Fibroblast of skin of left quadriceps (primary cell): ENCODE measurements at places on chromosomes 5 and 9.

DNA sequence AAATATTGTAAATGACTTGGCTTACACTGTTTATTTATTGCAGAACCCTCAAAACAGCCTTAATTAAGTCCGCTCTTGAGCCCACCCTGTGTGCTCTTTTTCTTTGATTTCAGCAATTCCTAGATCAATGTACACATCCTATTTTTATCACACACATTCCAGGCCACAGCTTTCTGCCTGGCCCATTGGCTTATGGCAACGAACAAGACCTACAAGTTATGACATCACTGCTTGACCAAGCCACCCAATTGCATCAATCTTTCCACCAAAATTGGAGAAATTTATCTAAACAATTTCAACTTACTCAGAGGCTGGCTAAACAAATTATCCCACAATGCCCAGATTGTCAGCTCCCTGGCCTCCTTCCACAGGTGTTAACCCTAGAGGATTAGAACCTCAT, 158.4 kb downstream of the CPLANE1 start:
- no peak for DNase-seq

GRCh38 chr5:125558466-125558865, 812.0 kb upstream of the ZNF608 start:
- no peak for DNase-seq

DNA sequence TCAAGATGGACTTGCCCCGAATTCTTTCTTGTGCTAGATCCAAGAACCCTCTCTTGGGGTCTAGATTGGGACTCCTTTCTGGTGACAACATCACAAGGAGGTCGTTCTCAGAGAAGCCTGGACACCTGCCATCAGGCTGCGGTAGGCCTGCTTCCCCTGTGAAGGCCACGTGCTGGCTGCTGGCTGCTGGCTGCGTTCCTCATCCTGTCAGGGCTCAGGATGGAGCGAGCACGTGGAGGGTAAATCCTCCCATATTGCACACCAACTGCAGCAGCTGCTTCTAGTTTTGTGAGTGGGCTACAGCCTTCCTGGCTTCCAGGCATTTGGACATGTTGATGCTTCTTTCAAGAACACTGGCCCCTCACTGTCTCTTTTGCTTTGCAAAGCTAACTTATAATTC, 95.6 kb downstream of the HSPA4 start:
- DNase-seq: peak; percentile 5

GRCh38 chr5:71938895-71939294, 168.4 kb upstream of the MAP1B start:
- no peak for DNase-seq

DNA sequence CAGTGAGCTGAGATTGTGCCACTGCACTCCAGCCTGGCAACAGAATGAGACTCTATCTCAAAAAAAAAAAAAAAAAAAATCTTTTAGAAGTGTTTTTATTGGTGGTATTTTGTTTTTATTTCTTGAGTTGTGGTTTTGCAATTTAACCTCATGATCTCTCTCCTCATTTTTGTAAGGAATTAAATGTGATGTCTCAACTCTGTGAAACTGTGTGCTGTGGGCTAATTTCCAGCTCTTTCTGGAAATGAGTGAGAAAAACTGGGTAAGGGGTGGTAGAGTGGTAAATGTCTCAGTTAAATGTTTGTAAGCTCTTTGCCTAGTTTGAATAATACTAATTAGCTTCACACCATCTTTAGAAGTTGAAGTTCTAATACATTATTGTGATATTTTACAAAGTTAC, 29.0 kb downstream of the ACO1 start:
- DNase-seq: no peak

DNA sequence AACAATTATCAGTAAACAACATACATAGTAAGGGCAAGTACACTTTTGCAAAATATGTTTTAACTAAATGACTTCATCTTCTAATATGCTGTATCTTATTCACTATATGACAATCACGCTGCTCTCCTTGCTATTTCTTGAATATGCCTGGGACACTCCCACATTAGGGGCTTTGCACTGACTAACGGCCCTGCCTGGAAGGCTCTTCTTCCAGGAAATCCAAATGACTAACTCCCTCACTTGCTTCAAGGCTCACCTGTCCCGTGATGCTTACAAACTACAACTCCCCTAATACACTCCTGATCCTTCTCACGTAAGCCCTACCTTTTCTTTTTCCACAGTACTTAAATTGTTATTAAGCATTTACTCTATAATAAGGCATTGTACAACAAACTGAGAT, 10.6 kb downstream of the ERP44 start:
- no peak for DNase-seq

DNA sequence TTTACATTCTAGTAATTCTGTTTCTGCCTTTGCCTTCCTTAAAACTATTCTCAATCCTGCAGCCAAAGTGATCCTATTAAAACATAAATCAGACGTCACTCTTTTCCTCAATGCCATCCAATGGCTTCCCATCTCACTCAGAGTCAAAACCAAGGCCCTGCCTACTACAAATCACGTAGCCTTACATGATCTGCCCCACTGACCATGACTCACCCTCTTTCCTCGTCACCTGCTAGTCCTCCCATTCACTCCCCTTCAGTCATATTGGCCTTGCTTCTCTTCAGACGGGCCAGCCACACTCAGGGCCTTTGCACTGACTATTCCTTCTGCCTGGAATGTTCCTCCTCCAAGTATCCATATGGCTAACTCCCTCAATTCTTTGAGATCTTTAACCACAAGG, 39.0 kb upstream of the DMXL1 start:
- DNase-seq: no peak

DNA sequence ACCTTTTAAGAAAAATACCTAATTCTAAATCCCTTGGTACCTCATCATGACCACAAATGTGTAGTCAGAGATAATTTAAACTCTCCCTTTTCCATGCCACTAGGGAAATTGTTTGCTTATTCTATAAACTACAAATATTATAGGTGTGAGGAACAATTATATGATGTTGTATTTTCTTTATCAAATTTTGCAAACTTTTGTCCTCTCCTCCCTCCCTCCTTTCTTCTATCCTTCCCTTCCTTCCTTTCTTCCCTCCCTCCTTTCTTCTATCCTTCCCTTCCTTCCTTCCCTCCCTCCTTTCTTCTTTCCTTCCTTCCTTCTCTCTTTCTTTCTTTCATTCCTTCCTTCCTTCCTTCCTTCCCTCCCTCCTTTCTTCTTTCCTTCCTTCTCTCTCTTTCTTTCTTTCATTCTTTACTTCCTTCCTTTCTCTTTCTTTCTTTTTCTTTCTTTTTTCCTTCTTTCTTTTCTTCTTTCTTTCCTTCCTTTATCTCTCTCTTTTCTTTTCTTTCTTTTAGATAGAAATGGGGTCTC, 41.2 kb downstream of the SPZ1 start:
- no peak for DNase-seq

GRCh38 chr9:30800421-30800820, 1584.0 kb upstream of the ACO1 start:
- DNase-seq: no peak

DNA sequence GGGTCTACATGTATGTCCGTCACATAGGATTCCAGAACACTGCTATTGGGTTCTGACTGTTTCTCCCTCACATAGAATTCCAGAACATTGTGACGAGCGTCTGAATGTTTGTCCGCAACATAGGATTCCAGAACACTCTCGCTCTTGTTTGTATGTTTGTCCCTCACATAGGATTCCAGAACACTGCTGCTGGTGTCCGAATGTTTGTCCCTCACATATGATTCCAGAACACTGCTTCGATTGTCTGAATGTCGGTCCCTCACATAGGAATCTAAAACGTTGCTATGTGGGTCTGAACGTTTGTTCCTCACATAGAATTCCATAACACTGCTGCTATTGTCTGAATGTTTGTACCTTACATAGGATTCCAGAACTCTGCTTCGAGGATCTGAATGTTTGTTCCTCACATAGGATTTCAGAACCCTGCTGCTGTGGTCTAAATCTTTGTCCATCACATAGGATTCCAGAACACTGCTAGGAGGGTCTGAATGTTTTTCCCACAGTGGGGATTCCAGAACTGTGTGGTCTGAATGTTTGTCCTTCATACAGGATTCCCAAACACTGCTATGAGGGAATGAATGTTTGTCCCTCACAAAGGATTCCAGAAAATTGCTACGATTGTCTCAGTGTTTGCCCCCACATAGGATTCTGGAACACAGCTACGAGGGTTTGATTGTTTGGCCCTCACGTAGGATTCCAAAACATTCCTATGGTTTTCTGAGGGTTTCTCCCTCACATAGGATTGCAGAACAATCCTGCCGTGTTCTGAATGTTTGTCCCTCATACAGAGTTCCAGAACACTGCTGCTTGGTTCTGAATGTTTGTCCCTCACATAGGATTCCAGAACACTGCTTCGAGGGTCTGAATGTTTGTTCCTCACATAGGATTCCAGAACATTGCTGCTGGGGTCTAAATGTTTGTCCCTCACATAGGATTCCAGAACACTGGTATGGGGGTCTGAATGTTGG, 220.5 kb downstream of the FOXD4L6 start:
- DNase-seq: no peak

GRCh38 chr9:81318571-81318970, 370.8 kb downstream of the TLE1 start:
- DNase-seq: no peak

DNA sequence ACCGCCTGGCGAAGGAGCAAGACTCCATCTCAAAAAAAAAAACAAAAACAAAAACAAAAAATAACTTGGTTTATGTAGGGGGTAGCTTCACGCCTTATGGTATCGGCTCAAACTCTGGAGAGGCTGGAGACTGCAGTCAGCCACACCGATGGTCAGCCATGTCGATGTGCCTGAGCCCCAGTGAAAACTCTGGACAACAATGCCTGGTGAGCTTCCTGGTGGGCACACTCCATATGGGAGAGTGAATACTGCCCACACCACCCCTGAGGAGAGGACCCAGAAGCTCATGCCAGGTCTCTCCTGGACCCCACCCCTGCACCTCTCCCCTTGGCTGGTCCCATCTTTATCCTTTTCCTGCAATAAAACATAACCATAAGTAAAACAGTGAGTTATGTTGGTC, 19.6 kb downstream of the IPPK start:
- DNase-seq: no peak

DNA sequence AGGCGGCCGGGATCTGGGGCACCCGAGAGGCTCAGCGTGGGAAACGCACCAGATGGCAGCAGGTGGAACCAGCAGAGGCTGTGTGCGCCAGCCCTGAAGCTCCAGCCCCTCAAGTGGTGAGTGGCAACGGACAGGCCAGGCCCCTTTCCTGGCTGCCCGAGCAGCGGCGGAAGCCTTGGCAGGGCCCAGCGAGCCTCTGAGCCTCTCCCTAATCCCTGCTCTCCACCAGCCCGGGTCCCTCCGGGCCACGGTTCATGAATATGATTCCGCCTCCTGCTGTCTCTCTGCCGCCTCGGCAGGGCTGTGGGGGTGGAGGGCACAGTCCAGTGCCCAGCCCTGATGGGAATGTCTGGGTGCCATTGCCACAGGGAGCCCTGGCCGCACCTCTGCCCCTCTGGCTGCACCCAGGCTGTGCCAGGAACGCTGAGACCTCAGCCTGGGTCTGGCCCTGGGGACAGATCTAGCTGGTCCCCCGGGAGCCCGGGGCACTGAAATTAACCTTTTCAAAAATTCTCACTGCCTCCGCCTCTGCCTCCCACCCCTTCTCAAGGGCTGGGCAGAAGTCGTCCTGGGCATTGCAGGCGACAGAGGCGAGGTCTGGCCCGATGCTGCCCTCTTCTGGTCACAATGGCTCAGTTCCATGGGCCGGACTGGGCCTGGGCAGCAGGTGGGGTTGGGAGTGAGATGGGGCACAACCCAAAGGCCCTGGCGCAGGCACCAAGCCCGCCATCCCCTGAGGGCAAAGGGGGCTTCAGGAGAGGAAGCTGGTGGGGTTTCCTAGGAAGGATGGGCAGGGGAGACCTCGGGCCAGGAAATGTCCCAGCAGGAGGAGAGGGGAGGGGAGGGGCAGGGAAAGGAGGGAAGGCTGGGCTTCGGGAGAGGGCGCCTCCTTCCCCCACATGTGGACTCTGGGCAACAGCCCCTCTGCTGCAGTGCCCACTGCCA, 20.3 kb downstream of the CCDC187 start:
- peak; percentile 14 for DNase-seq

- DNase-seq: no peak
Observed at GRCh38 chr5:176979669-176980068, 26.9 kb downstream of the UIMC1 start.

- DNase-seq: no peak
Observed at GRCh38 chr5:87399720-87400119, 13.0 kb downstream of the CCNH start.

DNA sequence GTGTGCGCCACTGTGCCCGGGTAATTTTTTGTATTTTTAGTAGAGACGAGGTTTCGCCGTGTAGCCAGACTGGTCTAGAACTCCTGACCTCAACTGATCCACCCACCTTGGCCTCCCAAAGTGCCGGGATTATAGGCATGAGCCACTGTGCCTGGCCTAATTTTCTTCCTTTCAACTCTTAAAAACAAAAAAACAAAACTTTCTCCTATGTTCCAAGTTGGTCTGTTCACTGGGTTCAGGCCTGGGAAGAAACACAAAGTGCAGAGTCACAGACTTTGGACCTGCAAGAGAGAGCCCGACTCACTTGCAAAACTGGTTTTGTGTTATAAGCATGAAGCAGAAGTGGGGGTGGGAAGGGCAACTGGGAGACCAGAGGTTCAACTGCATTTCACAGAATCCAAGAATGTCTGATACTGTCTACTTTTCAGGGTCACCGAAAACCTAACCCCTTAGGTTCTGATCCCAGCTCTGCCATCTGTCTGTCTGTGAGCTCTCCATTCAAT, 5.2 kb upstream of the HDHD3 start:
- DNase-seq: no peak

DNA sequence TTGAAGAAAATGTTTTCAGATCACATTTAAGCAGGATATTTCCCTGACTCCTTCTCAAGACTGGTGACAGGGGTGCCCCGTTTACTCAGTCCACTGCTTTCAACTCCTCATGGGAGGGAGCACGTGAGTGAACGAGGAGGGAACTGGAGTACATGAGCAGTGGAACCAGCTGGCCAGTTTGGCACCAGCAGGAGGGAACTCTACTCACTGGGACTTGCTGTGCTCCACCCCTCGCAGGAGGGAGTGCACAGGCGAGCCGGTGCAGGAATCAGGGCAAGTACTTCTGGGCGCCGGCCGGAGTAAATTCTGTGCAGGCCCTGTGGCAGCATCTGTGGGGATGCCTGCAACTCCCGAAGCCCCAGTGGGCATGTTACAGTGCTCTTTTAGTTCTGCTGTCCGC, 1941.1 kb upstream of the C9orf72 start:
- no peak for DNase-seq

DNA sequence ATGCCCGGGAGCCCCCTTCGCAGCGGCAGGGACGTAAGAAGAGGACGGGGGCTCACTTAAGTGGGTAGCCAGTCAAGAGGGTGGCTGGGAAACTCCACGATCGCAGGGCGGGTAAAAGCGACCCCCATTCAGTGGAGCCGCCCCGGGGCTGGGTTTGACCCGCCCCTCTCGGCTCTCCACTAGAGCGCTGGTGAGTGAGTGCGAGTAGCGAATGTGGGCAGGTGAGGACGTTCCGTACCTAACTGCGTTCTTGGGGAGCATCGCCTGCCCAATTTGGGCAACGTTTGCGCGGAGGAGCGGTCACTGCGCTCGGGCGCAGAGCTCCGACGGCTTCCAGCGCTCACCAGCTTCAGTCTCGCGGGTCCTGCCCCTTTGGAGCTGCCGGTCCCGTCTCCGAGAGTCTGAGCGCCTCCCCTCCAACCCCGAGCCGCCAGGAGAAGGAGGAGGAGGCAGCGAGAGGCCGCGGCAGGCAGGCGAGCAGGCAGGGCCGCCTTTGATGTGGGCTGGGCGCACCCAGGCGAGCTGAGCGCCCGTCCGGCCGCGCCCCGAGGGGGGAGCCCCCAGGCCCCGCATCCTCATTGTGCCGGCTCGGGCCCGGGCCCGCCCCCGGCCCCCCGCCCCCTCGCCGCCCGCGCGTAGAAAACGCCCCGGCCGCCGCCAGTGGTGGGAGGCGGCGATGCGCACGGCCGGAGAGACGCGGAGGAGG, at the start of gene FGF18:
Gene FGF18, plus strand, starts transcription at position 666 of the 706 bp plus-strand sequence. CDS start 553 bp downstream, outside the sequence.
- no peak for DNase-seq
